ENCODE measurements at places on chromosomes 3 and 15.

GRCh38 chr15:90188914-90189748, 12.0 kb upstream of the SEMA4B start:
- no peak for DNase-seq

- no peak for DNase-seq
These were observed 112.7 kb downstream of the APBA2 start for GRCh38 chr15:28998511-28998910.

DNA sequence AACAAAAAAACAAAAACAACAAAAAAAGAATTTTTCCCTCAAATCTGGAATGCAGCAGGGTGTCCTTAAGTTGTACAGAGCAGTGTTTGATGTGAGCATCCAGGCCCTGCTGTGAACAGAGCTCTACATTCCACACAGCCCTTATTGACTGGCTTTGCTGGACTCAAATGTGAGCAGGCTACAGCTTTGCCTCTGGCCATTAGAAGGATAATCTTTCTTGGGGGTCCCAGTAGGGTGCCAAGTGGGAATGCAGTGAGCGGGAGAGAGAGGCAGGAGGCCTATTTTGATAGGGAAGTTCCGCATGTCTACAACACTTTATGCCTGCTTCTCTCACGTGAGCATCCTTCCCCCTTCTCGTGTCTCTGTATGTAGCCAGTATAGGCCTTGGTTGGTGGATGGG, 34.4 kb upstream of the TPRG1 start:
- DNase-seq: no peak

- DNase-seq: no peak
These were observed 45.6 kb downstream of the LRRC3B start for GRCh38 chr3:26668171-26668570.

- no peak for DNase-seq
These were observed 5.2 kb downstream of the CACNA2D3 start for GRCh38 chr3:54127499-54128056.

GRCh38 chr3:126832933-126833332, 128.9 kb downstream of the CHCHD6 start:
- DNase-seq: no peak
